Muscle of arm (tissue), 14 donors: ENCODE measurements at places on chromosomes 16 and 17.

DNA sequence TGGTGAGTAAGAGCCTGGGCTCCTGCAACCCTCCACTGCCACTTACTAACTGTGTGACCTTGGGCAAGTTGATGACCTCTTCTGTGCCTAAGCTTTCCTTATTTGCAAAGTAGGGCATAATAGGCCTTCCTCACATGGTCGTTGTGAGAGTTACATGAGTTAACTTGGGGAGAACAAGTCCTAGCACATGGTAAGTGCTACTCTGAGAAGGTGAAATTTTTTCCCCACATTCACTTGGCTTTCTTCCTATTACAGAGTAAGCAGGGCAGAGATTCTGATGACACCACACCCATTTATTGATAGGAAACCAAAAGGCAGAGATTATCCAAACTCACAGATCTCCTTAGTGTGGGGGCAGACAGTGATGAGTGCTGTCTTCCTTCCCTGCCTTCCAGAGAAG lies 1.6 kb downstream of the KCNH4 start:
- DNase-seq, result no peak

- DNase-seq, result no peak
Measured at GRCh38 chr17:39627047-39627711, 427 bp downstream of the PPP1R1B start.

- no peak for DNase-seq
Measured at GRCh38 chr16:27320261-27321012, 6.7 kb downstream of the IL4R start.

DNA sequence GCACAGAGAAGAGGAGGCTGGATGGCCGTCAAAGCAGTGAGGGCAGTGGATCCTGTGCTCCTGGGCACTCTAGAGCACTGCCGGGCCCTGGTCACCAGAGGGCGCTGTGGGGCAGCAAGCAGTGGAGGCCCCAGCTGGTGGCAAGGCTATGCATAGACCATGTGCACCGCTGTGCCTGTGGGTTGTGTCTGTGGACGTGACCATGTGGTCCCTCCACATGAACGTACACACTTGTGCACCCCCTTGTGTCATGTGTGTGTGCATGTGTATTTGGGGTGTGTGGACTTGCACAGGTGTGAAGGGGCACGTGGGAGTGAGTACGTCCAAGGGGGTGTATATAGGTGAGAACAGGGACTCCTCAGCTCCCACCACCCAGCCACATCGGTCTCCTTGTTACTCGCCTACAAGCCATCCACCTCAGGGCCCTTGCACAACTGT lies 4.4 kb upstream of the MAP2K3 start:
- DNase-seq, result peak; percentile 77

GRCh38 chr17:9218911-9219310 lies 197.6 kb downstream of the NTN1 start:
- no peak for DNase-seq

DNA sequence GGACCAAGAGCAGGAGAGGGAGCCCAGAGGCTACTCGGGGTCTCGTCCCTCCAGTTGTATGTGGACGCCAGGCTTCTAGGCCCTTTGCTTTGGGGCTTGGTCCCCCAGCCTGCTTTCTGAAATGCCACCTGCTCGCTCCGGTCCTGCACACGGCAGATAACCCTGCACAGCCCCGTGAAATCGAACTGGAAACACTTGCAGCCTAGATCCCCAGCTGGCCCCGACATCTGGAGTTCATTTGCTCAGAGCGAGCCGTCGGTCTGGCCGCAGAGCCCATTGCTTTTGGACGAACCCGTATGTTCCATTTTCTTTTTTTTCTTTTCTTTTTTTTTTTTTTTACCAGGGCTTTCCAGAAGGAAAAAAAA lies 22.9 kb downstream of the C1QTNF1 start:
- peak; percentile 88 for DNase-seq

DNA sequence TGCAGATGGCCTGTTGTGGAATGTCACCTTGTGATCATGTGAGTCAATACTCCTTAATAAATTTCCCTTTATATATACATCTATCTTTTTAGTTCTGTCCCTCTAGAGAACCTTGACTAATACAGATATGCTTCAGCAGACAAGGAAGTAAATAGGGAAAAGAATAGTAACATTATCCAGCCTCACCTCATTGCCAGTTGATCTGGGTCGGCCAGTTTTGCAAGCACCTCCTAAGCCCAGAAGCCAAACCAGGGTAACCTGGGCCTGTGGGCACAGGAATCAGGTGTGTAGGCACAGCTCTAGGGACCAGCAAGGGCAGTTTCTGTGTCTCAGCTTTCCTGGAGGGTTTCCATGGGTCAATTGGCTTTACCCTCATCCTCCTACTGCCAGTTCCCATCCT lies 11.9 kb upstream of the CCL17 start:
- no peak for DNase-seq

DNA sequence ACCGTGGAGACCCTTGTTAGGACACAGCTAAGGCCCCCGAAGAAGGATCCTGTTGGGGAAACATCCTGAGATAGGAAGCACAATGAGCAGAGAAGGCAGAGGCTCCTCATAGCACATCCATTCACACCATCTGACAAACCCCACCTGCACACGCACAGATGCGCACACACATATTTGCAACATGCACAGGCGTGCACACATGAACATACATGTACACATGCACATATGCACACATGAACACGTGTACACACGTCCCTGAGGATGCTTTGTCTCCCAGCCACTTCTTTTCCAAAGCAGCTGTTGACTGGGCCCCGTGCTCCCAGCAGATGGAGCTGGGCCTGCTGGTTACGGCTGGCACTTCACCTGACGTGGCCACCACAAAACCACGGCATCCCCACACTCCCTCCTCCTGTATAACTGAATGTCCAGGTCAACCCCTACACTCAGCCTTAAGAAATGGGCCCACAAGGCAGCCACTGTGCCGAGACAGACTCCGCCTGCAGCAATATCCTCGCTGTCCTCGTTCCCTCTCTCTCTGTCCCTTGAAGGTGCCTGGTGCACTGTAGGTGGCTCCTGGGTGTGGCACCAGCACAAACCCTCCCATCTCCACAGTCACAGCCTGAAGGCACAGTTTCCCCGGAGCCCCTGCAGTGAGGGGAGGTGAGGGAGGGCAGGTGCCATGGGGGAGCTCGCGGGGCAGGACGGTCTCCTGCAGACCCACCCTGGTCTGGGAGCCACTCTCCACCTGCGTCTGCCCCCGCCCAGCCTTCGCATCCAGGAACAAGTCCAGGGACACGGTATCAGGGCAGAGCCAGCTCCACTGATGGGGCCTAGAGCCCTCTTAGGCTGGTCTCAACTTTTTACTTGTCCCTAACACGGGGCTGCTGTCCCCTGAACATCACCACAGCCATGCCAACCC lies 183.0 kb downstream of the RBFOX3 start:
- no peak for DNase-seq

DNA sequence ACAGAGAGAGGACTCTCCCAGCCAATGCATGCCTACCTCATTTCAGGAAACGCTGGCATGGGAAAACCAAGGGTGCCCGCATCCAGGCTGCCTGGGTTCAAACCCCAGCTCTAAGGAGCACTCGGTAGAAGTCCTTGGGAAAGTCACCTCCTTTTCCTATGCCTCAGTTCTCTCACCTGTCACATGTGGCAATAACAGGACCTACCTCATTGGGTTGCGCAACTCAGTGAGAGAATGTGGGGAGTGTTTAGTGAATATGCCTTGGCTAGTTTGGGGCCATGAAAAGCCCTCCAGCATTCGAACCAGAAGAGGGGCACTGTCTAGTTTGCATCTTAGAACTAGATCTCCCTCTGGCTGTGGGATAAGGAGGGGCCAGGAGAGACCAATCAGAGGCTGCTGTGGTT lies 9.0 kb upstream of the NXPH3 start:
- DNase-seq, result no peak

DNA sequence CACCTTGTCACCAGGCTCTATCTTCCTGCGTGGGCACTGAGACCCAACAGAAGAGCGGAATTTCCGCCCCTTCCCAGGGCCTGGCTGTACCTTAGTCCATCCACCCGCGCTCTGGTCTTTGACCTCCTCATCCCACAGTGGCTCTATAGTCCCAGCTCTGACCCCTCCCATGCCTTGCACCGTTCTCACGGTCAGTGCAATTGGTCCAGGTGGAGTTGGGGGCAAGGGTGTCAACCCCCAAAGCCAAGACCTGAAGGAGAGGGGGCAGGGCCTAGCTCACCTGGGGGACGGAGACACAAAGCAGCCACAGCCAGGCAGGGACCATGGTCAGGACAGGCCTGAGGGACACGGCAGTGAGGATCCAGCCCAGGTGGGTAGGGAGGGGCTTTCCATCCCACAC lies 944 bp downstream of the CDH16 start:
- no peak for DNase-seq

DNA sequence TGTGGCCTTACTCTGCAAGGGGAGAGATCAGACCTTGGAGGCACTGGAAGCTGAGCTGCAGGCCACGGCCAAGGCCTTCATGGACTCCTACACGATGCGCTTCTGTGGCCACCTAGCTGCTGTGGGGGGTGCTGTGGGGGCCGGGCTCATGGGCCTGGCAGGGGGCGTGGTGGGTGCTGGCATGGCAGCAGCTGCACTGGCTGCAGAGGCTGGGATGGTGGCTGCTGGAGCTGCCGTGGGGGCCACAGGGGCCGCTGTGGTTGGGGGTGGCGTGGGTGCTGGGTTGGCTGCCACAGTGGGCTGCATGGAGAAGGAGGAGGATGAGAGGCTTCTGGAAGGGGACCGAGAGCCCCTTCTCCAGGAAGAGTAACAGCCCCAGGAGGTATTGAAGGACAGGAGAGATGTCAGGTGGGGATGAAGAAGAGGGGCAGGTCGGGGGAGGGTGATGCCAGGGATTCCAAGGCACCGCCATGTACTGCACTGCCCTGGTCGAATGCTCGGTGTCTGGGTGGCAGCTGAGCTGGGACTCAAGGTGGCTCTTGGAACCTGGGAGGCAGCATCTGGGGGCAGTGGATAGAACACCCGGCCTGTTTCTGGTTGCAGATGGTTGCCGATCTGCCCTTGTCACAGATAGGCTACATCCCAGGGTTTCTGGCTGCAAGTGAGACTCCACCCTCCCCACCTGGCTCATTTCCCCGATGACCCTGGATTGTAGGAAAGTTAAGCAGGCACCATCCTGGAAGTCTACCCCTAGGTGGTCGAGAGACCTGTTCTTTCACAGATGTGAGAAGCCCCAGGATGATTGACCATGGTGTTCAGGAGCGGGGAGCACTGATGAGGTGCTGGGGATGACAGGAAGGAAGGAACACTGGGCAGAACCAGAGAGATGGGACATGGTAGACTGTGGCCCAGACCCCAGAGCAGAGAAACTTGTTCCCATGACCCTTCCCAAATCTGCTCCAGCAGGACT lies 5.1 kb downstream of the RNF112 start:
- no peak for DNase-seq

DNA sequence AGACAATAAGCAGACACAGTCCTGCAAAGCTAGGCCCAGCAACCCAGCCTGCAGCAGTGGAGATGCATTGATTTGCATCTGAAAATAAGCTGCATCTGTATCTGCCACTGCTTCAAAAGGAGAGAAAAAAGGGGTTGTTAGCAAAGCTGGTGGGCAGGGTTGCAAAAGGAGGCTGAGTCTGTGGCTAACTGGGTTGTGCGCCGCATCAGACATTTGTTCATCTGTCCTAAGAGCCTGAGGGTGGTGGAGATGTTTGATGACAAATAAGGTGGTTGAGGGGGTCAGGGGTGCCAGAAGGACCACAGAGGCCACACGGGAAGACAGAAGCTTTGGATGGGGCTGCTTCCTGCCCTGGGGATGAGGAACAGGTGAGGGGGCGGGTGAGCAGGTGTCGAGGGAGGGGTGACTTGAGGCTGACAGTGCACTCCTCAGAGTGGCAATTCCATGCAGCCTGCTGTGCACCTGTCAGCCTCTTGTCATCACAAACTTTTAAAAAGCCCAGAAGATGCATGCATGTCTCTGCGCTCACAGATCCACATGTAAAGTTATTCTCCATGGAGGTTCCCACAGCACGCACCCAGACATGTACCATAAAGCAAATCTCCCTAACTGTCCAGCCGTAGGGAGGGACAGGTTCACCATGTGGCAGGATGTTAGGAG lies 35.4 kb downstream of the WSB1 start:
- DNase-seq, result no peak

GRCh38 chr17:68035131-68035522 lies 408 bp upstream of the KPNA2 start:
- DNase-seq, result no peak

DNA sequence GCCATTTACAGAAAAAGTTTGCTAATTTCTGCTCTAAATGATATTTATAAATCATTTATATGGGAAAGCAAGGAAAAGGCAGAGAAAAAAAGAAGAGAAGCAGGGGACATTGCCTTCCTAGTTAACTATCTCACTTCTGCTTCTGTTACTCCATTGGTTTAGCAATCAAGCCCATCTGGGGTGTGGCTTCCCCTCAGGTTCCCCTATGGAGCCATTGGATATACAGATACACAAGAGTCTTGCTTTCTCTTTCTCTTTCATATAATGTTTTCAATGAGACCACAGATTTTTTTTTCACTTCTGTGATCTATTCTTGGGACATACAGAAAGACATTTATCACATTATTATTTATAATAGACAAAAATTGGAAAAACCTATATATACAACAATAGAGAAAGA lies 105.6 kb upstream of the TOM1L1 start:
- no peak for DNase-seq

DNA sequence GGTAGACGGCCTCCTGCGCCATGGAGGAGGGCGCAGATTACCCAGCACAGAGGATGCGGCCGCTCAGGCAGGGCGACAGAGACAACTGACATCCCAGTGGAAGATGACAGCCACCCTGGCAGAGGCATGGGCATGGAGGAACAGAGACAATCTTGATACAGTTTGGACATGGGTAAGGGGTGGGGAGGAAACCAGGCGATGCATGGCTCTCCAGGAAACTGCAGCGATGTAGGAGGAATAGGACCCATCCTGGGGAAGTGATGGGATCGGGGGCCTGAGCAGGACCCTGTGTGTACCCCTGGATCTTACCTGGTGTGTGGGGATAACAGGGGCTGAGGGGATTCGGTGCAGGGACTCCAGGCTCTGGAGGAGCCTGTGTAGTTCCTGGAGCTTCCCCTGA lies 4.6 kb downstream of the OSBPL7 start:
- DNase-seq, result no peak

- no peak for DNase-seq
Measured at GRCh38 chr17:58285422-58285810, 4.7 kb upstream of the MPO start.

- DNase-seq, result no peak
Measured at GRCh38 chr16:31354394-31355291, at the start of gene ITGAX. Gene ITGAX, plus strand, starts transcription at chr16:31355176. Its CDS starts 79 bp downstream, at chr16:31355255.
